ENCODE measurements at places on chromosomes 2 and 18.
A peak's percentile ranks its signal among the peaks of the same experiment; 100 is the strongest.

- DNase-seq = no peak
Observed at GRCh38 chr2:117127680-117128079, 686.8 kb upstream of the DDX18 start.

DNA sequence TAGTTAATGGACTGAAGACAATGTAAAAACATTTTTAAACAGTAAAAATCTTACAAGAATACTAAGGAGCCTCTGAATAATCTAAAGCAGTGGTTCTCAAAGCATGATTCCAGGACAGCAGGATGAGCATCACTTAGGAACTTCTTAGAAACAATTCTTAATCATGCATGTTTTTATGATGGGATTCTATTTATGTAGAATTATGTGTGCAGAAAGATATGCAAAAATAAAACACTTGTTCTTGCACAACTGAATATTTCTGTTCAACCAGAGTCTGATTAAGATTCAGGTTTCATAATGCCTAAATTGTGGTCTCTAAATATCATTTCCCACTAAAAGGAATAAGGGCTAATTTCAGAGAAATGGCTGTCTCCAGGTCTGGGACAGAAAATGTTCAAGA lies 69.2 kb upstream of the MTIF2 start:
- DNase-seq = no peak

DNA sequence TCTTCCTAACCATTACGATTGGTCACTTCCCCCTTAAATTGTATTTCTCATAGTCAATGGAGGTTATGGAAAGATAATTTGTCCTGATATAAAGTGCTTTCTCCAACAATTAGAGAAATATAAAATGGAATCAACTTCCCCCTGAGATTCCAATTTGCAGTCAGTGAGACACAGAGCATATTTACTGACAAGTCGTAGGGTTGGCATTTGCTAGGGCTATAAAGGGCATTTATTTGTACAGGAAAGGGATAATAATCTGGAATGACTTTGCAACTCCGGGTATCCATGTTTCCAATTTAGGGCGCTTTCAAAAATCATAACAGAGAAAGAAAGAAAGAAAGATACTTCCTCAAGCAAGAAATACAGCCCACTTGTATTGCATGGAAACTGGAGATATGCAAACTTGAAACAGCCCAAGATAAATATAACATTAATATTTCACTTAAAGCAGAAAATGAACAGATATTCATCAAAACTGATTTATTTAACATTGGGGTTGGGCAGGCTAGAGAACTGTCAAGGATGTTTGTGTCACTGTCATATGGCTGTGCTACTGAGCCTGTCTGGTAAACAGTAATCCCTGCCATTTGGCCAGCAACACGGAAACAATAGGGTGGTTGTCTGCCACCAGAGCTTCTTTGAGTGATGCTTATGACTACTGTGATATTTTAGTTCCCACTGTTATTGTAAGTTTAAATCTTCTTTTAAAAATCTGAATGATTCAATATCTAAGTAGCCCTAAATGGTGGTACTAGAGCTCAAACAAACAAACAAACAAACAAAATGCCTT lies 621.8 kb downstream of the LRP1B start:
- DNase-seq = no peak

DNA sequence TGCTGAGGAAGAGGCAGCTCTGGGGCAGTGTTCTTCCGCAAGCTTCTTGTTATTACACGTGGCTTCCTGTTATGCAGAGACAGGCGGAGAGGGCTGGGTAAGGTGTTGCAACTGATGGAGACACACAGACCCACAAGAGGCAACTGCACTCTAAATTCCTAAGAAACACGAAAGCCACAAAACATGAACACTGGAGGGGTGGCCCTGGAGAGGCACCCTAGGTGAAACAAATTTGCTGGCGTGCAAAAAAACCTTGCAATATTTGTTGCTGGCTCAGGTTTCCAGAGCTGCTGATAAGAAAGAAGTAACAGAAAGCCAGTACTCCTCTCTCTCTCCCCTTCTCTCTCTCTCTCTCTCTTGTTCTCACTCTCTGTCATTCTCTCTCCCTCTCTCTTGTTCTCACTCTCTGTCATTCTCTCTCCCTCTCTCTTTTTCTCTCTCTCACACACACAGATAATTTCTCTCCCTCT lies 31.8 kb downstream of the ARHGAP25 start:
- DNase-seq = peak; percentile 82

DNA sequence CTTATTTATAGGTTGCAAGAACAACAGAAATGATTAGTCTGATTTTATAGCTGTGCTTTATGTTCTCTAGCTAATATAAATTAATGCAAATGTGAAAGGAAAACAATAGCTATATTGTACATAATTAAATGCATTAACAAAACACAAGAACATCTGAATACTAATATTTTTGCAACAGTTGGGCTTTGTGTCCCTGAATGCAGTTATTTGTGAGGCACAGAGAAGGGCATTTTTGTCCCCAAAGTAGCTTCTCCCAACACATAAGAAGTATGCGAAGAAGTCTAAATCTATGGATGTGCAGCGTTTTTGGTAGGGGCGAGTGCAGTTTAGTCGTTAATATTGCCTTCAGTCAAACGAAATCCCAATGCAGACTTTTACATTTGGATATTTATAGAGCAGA lies 110.0 kb downstream of the MBP start:
- DNase-seq = no peak

DNA sequence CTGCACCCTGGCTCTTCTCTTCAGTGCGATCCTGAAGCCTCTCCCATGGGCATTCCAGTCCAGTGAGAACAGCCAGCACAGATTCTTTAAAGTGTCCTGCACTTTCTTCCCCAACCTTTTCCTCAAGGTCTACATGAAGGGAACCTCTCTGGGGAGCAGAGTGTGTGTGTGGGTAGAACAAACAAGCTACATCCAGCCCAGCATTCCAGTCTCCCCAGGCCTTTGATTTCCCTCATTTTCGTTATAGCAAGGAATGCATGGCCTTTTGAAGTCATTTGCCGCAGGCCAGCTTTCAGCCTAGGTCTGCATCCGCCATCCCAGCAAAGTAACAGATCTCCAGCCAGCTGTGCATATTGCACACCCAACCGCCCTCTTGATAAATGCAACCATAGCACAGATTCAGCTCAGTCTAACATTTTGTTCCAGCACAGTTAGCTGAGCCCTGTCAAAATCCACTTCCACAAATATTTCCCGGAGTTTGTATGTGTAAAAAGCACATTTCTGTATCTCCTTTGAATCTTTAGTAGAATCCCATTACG lies 44.6 kb downstream of the CD8B2 start:
- DNase-seq = no peak

GRCh38 chr2:205471776-205472175 lies 210.5 kb upstream of the NRP2 start:
- DNase-seq = no peak

- DNase-seq = peak; percentile 41
Observed at GRCh38 chr2:15142069-15142689, 419.0 kb downstream of the NBAS start.

GRCh38 chr2:69390001-69390400 lies 3.0 kb upstream of the GFPT1 start:
- no peak for DNase-seq

DNA sequence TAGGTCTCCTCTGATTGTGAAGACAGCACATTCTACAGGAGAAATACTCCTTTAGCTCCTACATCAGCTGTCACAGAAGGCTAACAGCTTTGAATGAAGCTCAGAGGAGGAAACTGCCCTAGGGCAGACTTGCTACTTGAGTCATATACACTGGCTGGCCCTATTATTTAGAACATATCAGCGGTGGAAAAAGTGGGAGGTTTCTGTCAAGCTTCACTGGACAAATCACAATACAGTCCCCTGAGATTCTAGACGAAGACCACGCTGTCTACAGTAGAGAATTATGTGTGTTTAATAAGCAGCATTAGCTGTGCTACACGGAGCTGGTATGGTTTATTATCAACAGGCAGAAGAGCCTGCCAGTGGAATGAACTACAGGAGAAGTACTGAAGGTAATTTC lies 230.9 kb upstream of the FSIP2 start:
- DNase-seq = no peak

GRCh38 chr2:190964170-190964795 lies 49.7 kb downstream of the STAT1 start:
- DNase-seq = no peak

DNA sequence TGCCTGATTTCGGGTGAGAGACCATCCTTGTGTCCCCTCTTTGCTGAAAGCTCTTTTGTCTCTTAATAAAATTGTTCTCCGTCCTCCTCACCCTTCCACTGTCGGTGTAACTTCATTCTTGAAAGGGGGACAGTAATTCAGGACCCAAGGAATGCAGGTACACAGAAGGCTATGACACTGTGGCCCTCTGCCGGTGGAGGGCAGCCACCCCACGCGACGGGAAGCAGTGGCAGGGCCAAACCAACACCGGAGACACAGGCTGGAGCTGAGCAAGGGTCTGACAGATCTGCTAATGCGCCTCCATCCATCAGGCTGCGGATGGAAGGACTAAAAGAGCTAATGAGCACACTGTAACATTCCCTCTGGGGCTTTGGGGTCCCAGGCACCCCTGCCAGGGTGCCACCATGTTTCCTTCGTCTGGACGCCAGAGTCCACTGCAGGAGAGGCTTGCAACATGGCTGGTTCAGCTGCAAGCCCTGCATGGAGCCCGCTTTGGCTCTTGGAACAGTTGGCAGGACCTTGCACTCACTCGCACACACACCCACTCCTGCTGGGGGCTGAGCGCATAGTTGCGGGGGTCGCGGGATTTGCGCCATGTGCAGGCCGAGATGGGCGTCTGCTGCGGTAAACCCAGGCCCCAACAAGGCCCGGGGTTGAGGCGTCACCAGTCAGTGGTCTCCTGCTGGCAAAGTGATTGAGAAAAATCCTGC lies 544.1 kb upstream of the CDH7 start:
- DNase-seq = no peak

GRCh38 chr2:207479198-207479785 lies 50.5 kb upstream of the CREB1 start:
- DNase-seq = no peak

DNA sequence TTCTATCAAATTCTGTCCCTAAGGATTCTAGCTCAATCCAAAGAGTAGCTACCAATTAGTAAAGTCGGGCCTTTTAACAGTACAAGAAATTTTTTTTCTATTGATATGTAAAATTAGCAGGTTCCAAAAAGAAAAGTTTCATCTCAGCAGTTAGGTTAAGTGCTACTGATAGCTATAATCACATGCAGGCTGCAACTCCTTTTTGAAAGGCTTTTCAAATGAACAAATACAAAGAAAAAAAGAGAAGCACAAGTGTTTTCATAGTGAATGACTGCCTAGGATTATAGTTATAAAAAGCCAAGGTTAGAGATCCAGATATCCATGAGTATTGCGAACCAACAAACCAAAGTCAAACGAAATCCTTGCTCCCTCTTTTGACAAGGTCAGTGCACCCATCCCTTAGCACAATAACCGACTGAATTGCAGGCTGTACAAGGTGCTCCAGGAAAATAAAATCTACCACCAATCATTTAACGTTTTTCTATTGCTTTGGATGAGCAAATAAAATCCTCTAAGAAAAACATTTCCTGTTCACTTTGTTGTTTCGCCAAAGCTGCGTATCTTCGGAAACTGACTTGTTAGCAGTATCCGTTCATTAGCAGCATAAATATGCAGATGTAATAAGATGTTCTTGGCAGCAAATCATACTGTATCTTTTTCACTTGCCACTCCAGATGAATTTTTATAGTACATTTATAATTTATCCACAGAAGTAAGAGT lies 100.2 kb downstream of the SRBD1 start:
- no peak for DNase-seq

DNA sequence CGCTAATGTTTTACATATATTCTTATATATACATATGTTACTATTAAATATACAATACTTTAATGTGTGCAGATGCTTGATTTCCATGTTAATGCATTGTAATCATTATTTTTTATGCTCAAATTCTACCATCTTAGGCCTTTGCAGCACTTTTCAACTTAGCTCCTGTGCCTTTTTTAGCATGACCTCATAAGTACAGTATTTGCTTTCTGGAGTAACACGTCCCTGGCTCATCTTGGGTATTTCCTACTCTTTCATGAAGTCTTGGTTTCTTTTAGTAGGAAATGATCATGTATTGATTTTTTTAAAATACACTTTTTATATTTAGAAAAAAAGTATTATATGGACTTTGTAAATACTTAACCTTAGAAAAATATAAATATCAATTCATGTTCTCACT lies 36.5 kb downstream of the CAB39 start:
- DNase-seq = no peak

DNA sequence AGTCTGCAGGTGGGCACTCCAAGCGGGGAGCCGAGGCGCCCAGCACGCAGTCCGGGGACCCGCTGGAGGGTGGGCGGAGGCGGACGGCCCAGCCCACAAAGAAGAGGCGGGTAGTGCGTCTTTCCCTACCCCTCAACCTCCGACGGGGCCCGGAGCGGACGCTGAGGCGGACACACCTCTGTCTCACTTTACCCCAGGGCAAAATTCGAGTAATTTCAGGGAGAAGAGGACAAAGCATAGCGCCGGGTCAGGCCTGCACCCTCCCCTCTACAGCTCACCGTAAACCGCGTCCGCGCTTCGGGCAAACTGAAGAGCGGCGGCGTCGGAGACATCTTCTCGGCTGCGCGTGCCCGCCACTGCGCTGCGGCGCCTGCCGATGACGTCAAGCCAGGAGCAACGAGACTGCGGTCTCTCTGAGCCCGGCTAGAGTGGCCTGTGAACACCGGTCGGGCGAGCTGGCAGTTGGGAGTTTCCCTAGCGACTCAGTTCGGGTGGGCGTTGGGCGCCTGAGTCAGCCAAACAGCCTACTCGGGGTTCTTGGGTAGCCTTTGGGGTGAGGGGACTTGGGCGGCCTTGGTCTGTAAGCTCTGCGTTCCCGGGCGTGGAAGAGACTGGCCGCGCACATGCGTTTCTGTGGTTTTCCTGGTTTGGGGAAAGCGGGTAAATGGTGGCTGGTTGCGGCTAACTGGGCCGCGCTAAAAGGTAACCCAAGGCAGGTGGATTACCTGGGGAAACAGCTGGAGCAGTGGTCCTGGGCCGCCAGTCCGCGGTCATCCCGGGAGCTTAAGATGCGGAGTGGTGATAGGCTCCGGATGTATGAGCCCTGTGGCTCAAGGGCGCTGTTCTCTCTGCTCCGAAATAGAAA lies at the start of gene THOC1:
Gene THOC1, minus strand, starts transcription at position 360 of the 865 bp plus-strand sequence. Its CDS starts 28 bp downstream, at position 332.
- peak; percentile 90 for DNase-seq

DNA sequence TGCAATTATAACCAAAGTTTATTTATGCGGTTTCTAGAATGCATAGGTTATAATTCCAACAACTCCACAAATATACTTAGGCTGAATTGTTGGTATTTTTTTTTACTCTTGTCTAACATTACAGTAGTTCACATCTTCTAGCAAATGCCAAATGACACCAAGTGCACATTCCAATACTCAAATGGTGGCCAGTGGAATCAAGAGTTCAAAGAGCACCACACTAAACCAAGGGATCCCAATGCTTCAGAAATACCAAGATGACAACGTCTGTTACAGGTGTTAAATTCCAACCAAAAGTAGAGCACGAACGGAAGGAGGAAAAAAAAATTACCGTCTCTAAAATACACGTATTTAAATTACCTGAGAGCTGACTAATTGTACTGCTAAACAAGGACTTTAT lies 136.2 kb downstream of the TMEM247 start:
- DNase-seq = peak; percentile 0

DNA sequence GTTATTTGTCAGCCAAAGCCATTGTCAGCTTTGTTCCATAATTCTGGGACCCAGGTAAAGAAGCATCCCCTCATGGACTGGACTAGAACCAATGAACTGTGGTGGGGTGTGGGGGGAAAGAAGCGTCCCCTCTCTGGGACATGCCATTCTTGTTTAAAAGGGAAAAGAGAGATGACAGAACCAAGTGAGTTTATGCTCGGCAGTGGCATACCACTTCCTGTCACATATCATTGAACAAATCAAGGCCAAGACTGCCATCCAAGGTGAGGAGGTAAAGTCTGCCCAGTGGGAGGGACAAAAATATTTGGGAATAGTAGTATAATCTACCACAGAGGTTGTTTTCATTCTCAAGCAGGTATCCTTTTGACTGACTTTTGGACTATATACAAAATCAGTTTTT lies 4.7 kb upstream of the GLS start:
- no peak for DNase-seq

Data from MCF 10A (cell line).